ENCODE measurements at places on chromosomes 1 and 21.

GRCh38 chr1:168582688-168583336, 6.4 kb downstream of the XCL1 start:
- DNase-seq = no peak

DNA sequence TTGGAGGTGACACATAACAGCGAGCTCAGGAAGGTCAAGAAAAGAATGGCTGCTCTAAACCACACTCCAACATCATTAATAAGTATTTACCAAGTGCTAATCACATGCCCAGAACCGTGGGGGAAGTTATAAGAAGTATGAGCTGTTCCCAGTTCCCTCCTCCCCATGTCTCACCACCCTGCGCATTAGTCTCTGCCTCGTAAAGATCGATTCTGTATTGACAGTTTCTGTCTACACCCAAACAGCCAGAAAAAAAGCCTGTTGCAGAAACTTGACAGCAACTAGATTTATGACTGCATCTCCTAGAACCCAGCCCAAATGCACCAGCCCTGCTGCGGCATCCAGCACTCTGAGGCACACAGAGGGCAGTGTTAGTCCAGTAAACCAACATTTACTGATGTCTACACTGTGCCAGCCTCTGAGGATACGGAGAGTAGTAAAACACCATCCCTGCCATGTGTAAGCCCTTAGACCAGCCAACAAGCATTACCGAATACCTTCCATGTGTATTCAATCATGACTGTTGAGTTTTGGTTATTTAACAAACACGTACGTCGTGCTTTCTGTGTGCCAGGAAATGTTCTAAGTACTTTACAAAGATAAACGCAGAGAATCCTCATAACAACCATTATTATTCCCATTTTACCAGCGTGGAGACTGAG, 63.6 kb upstream of the ZBTB40 start:
- no peak for DNase-seq

GRCh38 chr1:153741986-153742385, 14.1 kb downstream of the INTS3 start:
- no peak for DNase-seq

DNA sequence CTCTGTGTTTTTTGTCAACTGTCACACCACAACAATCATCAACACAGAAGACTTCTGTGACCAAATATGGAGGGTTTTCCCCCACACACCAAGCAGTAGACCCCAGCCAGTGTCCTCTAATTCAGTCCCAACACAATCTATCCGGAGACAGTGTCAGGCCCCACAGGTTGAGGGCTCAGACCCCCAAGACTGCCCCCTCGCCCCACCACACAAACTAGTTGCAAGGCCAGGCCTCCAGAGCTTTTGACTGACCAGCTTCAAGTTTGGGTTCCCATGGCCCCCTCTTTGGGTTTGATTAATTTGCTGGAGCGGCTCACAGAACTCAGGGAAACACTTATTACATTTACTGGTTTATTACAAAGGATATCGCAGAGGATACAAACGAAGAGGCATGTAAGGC, 37.2 kb downstream of the NEK2 start:
- no peak for DNase-seq

- DNase-seq = no peak
Measured at GRCh38 chr1:45522324-45523104, 830 bp upstream of the PRDX1 start.

GRCh38 chr1:201673915-201674314, 135.0 kb downstream of the NAV1 start:
- no peak for DNase-seq

DNA sequence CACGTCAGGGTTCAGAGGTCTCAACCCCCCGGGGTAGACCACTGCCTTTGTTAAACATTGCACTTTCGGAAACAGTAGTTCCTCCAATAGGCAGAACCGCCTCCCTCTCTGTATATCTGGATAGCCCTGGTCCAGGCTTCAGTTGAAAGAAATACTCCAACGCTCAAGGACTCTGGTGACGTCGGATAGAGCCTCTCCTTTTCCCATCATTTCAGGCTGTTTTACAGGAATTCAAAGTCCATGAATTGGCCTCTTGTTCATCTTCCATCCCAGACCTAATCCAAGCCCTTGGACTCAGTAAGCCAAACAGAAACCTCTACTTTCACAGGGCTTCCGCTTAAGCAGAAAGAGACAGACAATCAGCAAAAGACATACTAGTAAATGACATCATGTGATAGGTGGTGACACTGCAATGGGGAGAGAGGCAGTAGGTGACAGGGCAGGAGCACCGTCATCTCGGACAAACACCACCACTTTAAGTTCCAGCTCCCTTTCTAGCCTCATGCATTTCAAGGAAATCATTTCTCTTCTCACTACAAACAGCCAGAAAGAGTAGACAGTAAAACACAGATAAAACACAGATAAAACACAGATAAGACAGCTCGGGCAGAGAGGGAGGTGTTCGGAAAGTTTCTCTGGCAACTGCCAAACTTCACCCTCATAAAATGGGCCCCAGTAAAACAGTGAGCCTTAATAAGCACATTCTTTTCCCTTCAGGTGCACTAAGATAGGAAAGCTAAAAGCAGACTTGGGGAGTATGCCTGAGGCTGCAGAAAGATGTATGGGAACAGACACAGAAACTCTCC, 2.3 kb upstream of the PLA2G2A start:
- DNase-seq = no peak

DNA sequence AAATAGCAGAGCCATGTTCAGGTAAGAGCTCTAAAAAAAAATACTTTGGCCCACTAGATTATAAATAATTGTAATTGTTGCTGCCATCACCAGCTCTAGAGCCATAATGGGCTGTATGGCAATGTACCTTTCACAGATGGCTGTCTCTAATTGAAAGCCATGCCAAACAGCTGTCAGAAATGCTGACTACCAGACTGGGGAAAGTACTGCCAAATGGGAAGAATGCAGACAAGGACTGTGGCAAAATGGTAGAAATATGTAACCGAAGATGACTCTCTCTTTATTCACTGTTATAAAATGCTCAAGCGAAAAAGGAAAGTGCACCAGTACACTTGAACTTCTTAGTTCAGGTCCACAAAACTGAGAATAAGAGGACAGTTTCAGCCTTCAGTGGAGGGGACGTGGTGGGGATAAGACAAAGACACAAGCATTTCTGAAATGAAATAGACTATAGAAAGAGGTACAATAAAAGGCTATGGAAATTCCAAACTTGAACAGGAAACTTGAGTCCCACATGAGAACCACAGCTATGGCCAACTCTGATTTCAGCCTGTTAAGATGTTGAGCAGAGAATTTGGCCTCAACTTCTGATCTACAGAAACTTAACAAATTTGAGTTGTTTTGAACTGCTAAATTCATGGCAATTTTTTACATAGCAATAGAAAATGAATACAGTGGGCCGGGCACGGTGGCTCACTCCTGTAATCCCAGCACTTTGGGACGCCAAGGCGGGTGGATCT, 46.5 kb upstream of the LPGAT1 start:
- no peak for DNase-seq

DNA sequence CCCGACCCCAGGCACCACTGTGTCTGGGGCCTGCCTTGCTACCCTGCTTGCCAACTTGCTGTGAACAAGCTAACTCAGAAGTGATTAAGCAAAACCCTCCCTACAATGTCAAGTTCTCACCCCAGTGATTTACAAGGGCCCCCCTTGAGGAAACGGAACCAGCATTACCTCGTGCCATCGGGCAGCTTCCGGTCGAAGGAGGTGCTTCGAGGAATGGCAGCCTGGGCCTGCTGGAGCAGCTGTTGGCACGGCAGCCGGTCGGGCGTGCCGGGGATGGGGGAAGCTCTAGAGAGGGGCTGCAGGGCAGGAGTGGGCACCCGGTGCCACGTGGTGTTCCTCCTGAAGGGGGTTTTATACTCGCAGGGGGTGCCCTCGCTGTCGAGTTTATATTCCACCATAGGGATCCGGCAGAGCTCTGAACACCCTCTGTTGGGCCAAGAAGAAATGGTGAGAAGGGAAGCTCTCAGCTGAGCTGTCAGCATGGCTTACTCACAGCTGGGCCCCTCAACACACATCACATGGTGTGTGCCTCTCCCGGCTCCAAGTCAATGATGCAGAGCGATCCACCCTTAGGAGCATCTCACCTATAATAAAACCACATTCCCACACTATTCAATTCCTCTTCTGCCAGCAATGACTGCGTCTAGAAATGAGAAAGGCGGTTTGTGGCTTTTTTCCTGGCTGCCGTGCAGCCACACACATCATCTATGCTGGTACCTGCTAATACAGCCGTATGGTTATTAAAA, 184.4 kb downstream of the SIPA1L2 start:
- no peak for DNase-seq

GRCh38 chr1:25467193-25467592, 36.5 kb downstream of the MACO1 start:
- DNase-seq = no peak

DNA sequence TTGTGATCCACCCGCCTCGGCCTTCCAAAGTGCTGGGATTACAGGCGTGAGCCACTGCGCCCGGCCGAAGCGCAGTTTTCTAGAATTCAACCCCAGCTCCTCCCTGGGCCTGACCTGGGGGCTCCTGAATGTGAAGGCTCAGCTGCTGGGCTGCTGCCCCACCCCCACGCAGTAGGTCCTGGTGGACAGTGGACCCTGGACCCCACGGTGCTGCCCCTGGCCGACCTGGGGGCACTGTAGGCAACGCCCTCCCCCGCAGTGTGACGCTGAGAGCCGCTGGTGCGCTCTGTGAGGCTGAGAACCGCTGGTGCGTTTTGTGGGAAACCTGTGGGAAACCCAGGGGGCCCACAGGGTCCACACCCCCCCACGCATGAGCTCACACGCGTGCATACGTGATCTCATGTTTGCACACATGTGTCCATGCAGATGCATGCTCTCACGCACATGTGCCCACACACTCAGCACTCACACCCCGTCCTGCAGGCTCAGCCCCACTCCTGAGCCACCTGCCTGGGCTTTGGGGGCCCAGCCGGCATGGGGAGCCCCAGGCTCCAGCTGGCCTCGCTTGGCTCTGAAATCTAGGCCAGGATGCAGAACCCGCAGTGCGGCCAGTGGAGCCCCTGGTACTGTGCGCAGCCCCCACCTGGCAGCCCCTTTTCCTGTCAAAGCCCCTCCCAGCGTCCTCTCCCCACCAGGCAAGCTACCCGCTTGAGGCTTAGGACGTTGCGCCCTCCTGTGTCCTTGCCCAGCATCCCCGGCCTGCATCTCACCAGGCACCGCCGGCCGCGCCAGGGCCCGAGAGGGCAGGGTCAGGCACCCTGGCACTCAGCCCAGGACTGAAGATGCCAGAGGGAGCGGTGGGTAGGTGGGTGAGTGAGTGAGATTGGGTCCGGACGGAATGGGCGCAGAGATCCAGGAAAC, 67.7 kb downstream of the COL18A1 start:
- no peak for DNase-seq

DNA sequence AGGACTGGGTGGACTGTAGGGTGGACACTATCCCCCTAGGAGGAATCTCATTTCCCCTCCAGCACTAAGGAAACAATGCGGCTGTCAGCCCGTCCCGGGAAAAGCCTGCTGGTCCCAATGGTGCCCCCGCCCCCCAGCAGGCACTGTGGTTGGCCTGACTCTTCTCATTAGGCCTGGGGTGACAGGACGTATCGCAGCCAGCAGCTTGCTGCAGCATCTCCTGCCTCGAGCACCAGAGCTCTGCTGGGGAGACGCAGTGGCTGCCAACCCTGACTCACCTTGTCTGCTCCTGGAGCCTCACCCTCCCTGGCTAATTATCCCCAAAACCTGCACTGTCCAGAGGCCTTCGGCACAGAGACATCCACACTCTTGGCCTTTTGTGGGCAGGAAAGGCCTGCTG, 115.1 kb upstream of the GJB5 start:
- no peak for DNase-seq

DNA sequence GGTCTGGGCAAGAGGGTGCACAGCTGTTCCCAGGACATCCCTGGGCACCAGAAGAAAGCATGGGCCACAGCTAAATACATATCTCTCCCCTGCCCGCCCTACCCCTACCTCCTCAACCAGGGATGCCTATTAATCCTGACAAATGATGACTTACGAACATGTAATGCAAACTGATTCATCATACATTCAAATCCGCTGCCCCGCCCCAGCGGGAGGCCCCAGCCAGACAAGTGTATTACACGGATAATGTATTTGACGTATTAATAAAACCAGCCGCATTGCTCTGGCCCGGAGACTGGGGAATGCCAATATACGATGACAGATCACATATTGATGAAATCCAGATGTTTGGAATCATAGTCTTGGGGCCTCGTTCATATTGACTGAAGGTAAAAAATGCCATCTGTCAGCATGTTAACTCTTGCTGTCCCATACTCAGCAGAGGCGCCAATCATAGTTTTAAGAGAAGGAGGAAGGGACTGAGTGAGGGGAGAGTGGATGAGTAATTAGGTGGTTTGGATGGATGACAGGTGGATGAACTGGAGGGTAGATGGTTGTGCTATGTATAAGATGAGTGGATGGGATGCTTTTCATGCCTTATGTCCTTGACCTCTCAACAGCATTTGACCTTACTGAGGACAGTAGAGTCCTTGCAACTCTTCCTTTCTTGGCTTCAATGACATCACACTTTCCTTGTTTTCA, 68.2 kb downstream of the TMEM53 start:
- no peak for DNase-seq

DNA sequence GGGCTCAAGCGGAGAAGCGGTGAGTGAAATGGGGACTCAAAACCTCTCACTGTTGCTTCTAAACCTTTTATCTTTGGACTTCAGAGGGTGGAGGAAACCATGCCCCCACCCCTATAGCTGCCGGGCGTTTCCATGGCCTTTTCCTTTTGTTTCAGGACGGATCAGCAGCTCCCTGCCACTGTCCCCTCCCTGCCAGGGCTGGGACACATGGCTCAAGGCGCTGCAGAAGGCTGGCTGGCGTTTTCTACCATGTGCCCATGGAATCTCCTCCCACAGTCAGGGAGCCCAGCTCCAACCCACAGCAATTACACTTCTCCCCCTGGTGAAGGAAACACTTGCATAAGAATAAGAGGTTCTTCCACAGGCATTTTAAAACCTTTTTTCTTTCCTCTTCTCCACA, 812.7 kb downstream of the PLA2G4A start:
- no peak for DNase-seq

- DNase-seq = peak; percentile 29
Measured at GRCh38 chr1:197776351-197777105, 1.2 kb upstream of the DENND1B start.

GRCh38 chr1:35173909-35174540, 18.9 kb downstream of the SFPQ start:
- peak; percentile 34 for DNase-seq

- DNase-seq = no peak
Measured at GRCh38 chr1:1213345-1214265, at the start of gene TNFRSF4. Gene TNFRSF4 (minus strand): TSS chr1:1214153. CDS start chr1:1214127, 26 bp downstream.

DNA sequence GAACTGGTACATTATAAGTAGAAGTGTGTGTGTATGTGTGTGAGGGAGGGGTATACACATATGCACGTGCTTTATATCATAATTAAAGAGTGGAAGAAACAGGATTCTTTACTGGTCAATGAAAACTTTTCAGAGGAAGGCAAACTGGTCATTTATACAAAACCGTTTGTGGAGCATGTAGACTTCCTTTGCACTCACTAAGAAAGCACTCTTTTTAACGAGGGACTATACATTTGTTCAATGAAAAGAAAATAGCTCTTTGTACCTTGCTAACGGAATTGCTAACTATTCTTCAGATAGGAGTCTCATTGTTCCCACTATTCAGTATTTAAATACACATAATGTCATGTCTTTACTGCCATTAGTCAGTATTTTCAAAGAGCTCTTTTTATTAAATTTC, 219.3 kb downstream of the ST6GALNAC3 start:
- no peak for DNase-seq

GRCh38 chr1:163308811-163309210, 12.9 kb upstream of the NUF2 start:
- DNase-seq = no peak
